ENCODE measurements at places on chromosomes 5 and 9.

GRCh38 chr5:79954620-79955019 is 36.4 kb downstream of the MTX3 start:
- no peak for DNase-seq

DNA sequence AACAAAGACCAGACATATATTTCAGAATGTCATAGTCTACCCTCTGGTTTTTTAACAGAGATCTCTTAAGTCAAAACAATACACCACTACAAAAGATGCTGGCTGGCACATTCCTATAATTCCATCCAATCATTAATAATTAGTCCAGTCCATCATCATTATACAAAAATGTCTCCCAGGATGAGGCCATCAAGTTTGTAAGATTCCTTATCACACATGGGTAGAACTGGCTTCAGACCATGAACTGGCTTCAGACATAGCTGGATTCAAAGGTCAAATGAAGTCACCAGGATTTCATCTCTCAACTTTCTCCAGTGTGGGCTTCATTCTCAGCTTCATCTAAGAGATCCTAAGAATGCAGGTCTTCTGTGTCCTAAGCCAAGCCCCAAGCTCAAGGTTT is 147.1 kb downstream of the ENC1 start:
- DNase-seq, result no peak

DNA sequence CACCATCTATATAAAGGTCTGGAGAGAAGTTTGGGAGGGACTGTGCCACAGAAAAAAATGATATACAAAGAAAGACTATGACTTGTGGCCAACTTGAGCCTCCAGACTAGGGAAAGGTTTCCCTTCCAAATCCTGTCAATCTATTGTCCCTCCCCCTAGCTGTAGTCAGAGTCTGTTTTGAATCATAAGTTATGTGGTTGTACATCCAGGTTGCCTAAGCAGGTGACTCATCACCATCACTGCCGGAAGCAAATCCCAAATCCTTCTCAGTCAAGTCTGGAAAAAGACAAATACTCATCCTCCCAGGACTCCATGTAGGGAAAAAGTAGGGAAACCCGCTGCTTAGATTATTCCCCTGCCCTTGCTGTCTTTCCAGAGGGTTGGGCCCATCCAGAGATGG is 235.7 kb downstream of the CDK5RAP2 start:
- no peak for DNase-seq

DNA sequence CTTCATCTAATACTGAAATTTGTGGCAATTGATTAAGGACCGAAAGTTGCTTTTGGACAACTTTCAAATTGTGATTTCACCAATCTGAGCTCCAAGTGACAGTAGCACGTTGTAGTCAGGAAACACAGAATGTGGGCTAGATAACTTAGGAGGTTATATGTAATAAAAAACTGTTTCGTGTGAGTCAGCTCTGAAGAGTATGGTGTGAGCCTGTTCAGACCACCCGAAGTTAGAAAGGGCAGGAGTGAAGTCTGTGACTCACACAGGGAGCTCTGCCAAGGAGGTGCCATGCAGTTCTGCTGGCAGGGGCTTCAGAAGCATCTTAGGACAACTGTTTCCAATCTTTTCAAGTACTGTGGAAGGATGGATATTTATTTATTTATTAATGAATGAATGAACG is 16.4 kb upstream of the ZBTB34 start:
- no peak for DNase-seq

- peak; percentile 82 for DNase-seq
Observed at GRCh38 chr5:373710-374602, 52.4 kb downstream of the AHRR start.

GRCh38 chr5:10624679-10625078 is 60.8 kb downstream of the ANKRD33B start:
- no peak for DNase-seq
